ENCODE measurements at places on chromosomes 11 and 22. TPM values are rescaled to one million over a fixed set of nuclear protein-coding genes. Genes with fewer than 3 reads are reported as not detected.

Gene SYT12
- total RNA-seq = under 0.01 TPM

- DNase-seq = no peak
Measured at GRCh38 chr11:34475656-34476055, 36.9 kb downstream of the CAT start.

Gene C11orf86
- not detected for total RNA-seq

DNA sequence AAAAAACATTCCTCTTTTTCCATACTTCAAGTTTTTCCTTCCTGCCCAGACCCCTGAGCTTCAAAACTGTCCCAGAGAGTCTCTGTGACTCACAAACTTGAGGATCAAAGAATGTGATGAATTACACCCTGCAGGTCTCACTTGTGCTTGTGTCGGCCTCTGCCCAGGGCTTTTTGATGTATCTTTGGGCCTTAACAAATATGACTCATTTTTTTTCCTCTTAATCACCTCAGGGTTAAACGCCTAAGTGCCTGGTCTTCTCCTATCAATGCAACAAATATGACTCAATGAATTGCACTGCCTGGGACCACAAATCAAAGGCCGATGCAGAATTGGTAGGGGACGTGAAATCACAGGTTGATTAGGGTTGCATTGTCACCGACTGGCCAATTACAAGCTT lies 267.7 kb downstream of the LARGE1 start:
- DNase-seq = no peak

DNA sequence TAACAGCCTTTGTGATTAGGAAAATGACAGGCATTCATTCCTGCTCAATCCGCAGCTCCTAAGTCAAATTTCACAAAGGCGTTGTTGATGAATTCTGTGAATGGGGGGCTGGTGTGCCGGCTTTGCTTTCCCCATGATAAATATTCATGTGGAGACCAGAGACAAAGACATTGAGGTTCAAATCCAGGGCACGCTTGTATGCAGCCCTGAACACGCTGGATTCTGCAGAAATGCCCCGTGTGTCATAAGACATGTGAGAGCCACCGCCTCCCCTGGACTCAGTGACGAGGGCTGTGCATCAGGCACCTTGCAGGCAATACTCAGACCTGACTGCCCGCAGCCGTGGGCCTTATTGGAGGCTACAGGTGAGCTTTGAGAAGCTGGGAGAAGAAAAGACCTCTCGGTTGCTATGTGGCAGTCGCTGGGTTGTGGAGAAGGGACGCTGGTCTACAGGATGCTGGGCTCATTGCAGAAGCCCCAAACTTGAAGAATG lies 906.2 kb downstream of the BRD1 start:
- DNase-seq = no peak

- no peak for DNase-seq
Measured at GRCh38 chr11:123306531-123306930, 111.5 kb upstream of the CLMP start.

DNA sequence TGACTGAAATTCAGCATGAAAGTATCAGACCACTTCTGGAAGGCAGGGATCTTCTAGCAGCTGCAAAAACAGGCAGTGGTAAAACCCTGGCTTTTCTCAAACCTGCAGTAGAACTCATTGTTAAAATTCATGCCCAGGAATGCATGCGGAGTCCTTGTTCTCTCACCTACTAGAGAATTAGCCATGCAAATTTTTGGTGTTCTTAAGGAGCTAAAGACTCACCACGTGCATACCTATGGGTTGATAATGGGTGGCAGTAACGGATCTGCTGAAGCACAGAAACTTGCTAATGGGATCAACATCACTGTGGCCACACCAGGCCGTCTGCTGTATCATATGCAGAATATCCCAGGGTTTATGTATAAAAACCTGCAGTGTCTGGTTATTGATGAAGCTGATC lies 19.1 kb downstream of the ZBTB44 start:
- no peak for DNase-seq

Gene WBP2NL
- total RNA-seq = not detected

GRCh38 chr11:112499153-112499880 lies 238.7 kb upstream of the PLET1 start:
- DNase-seq = no peak

Measured in lung microvascular endothelial cell (primary cell).